ENCODE measurements at places on chromosomes 13 and 19.

GRCh38 chr13:75458696-75459422 lies 23.1 kb downstream of the TBC1D4 start:
- no peak for DNase-seq

GRCh38 chr13:84745051-84745551 lies 862.8 kb upstream of the SLITRK1 start:
- DNase-seq, result no peak

GRCh38 chr13:19589312-19589711 lies 28.0 kb upstream of the TPTE2 start:
- no peak for DNase-seq

DNA sequence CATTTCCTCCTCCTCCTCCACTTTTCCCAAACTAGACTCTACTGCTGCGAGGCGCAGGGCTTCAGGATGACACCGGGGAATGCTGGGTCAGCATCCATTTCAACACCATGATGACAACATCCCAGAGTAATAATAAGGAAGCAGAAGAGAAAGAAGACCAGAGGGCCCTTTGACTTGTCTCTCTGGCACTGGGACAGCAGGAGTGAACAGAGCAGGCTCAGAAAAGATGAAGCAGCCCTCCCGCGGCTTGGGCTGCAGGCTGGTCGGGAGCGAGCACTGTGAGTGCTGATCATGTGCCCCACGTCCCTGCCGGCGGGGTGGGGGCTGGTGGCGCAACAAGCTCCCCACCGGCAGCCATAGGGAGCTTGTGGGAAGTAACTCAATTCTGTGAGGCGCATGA lies 30.5 kb downstream of the RANBP3 start:
- DNase-seq, result no peak

DNA sequence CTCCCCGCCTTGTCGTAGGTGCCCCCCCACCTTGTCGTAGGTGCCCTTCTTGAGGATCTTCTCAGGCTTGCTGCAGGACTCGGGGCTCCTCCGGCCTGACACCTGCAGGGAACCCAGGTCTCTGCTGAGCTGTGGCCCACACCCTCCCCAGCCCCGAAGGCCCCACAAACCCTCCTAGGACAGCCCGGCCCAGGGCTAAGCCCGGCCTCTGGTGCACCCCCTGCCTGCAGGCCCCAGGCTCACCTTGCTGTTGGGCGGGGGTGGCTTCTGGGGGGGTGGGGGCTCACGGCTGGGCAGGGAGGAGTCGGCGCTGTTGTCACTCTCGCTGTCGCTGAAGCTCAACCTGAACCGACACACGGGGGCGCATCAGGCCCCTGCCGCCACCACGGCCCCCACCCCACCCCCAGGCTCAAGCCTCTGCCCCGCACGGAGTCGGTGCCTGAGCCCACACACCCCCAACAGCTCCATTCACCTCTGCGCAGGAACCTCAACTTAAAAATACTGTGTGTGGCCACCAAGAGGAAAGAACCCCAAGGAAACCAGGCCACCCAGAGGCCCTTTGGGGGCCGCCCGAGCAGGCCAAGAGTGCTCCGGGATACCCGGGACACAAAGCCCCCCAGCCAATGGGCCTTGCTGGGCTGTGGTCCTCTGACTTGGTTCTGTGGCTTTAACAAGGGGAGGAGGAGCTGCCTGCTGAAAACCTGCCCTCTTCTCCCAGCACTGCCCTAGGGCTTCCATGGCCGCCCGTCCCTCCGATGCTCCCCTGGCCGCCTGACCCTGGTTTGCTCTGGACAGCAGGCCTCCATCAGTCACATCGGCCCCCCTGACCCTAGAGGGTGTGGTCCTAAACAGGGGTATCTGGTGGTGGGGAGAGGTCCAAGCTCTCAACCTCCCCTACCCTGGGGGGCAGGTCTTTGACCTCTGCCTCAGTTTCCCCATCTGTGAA lies 65.8 kb downstream of the MLLT1 start:
- no peak for DNase-seq

- DNase-seq, result no peak
These were observed 36.6 kb downstream of the FOXO1 start for GRCh38 chr13:40629678-40630384.

DNA sequence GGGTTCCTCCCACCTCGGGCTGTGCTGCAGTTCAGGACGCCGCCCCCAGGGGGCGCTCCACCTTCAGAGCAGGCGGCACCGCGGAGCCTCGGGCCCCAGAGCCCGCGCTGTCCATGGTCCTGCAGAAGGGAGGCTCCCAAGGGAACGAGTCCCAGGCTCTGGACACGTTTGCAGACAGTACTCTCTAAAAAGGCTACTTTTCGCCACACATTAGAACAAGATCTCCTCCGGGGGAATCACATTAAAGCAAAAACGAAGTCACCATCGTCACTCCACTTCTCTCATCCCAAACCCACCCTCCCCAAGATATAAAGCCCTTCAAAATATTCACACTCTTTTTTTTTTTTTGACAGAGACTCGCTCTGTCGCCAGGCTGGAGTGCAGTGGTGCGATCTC lies 4.6 kb upstream of the SIGLEC10 start:
- peak; percentile 84 for DNase-seq

DNA sequence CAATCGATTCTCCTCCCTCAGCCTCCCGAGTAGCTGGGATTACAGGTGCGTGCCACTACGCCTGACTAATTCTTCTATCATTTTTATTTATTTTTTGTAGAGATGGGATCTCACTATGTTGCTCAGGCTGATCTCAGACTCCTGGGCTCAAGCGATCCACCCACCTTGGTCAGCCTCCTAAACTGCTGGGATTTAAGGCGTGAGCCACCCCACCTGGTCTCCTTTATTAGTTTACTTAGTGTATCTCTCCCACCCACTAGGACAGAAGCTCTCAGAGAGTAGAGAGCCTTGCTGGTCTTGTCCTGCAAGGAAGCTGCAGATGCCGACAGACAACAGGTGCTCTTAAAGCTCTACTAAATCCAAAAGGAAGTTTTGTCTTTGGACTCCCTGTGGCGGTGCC lies 2.5 kb upstream of the LRRC8E start:
- no peak for DNase-seq

GRCh38 chr13:49998714-49999624 lies 2.1 kb downstream of the TRIM13 start:
- no peak for DNase-seq

- DNase-seq, result no peak
These were observed 318.8 kb downstream of the SLITRK1 start for GRCh38 chr13:83563499-83563898.

DNA sequence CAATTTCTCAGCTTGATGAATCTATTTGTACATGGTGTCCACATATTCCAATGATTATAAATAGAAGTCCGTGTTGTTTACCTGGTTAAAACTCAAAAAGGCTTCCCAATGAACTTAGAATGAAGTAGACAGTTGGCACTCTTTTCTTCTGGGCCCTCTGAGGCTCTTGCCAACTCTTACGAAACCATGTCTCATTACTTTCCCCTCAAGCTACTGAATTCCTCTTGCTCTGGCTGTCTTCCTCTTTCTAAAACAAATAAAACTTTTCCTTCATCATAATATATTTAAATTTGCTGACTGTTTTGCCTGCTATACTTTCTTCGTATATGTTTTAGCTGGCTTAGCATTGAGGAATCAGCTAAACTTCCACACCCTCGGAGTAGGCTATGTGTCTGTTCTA lies 139.7 kb downstream of the SLITRK6 start:
- no peak for DNase-seq

- no peak for DNase-seq
These were observed 9.2 kb upstream of the WASF3 start for GRCh38 chr13:26548205-26548765.

DNA sequence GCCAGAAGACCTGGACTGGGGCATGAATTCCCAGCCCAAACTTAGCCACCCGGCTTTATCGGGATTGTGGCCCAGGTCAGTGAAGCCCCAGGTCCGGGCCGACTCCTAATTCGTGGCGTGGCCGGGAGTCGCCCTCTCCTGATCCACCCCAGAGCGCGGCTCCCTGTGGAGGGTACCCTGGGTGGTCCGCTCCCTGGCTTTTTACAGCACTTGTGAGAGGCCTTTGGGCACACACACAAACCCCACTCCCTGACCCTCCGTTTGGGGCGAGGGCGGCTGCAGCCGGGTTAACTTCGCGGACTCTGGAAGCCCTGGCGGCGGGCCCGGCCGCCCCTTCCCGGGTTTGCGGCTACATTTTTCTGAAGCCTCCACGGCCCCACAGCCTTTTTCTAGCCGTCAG lies 56.4 kb downstream of the ZNF568 start:
- no peak for DNase-seq

GRCh38 chr19:34256835-34257558 lies 2.6 kb downstream of the GARRE1 start:
- no peak for DNase-seq

DNA sequence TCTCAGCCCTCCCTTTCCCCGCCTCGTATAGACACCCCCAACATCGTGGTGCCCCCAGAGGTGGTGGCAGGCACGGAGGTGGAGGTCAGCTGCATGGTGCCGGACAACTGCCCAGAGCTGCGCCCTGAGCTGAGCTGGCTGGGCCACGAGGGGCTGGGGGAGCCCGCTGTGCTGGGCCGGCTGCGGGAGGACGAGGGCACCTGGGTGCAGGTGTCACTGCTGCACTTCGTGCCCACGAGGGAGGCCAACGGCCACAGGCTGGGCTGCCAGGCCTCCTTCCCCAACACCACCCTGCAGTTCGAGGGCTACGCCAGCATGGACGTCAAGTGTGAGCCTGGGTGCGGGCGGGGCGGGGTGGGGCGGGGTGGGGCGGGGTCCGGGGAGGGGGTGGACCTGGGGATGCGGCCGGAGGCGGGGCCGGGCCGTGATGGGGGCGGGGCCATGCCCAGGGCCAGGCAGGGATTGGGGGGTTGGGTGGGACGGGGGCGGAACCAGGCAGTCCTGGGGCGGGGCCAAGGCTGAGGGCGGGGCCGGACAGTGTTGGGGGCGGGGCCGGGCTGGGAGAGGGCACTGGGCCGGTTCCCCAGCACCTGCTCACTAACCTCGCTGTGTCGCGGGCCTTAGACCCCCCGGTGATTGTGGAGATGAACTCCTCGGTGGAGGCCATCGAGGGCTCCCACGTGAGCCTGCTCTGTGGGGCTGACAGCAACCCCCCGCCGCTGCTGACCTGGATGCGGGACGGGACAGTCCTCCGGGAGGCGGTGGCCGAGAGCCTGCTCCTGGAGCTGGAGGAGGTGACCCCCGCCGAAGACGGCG lies 7.8 kb downstream of the MAG start:
- no peak for DNase-seq

- no peak for DNase-seq
These were observed 1437.9 kb downstream of the EFNB2 start for GRCh38 chr13:105097521-105097920.

- DNase-seq, result no peak
These were observed 224.1 kb downstream of the FGF9 start for GRCh38 chr13:21894703-21895699.

DNA sequence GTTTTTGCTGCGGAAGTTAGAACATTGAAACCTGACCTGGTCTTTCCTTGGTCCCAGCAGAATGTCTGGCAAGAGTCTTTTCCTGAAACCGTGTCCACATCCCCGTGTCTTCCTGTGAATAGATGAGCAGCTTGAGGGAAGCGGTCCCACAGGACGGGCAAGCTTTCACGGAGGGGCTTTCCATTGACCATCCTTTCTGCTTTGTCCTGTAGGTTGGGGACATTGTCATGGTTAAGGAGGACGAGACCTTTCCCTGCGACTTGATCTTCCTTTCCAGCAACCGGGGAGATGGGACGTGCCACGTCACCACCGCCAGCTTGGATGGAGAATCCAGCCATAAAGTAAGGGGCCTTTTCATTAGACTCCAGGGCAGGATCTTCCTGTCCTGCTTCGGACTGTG lies 126.0 kb downstream of the ATP11A start:
- no peak for DNase-seq

- DNase-seq, result no peak
These were observed 75.6 kb upstream of the KLF5 start for GRCh38 chr13:72983085-72983768.

- DNase-seq, result no peak
These were observed 5.5 kb upstream of the ADGRE5 start for GRCh38 chr19:14375582-14376291.

DNA sequence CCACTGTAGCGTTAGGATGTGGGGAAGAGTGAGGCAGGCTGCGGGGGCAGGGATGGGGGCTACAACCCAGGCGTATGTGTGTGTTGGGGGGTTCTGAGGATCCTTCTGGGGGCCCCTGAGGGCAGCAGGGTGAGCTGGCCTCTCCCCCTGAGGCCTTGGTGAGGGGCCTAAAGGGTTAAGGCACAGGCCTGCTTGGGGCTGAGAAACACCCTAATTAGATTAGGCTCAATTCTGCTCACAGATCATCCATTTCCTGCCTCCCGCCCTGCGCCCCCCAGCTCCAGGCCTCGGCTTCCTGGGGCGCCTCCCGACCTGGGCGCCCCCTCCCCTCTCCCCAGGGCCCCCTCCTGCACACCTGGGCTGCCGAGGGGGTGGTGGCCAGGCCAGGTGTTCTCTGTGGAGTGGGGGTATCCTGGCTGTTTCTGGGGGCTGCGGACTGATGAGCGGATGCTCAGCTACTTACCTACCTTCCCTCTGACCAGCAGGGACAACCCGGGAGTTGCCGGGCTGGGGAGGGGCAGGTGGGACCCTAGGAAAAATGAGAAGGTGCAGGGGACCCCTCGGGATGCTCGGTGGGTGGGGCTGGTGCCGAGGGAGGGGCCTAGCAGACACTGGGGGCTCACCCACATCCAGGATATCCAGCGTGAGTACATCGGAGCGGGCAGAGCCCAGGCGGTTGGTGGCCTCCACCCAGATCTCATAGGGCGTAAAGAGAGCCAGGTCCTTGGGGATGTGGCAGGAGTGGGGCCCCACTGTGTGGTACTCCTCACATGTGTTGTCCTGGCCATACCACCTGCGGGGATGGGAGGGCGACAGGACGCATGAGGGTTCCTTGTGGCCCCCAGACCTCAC lies 8.6 kb downstream of the CRLF1 start:
- DNase-seq, result no peak

- DNase-seq, result no peak
These were observed 146.0 kb upstream of the GPC6 start for GRCh38 chr13:93080587-93080986.

DNA sequence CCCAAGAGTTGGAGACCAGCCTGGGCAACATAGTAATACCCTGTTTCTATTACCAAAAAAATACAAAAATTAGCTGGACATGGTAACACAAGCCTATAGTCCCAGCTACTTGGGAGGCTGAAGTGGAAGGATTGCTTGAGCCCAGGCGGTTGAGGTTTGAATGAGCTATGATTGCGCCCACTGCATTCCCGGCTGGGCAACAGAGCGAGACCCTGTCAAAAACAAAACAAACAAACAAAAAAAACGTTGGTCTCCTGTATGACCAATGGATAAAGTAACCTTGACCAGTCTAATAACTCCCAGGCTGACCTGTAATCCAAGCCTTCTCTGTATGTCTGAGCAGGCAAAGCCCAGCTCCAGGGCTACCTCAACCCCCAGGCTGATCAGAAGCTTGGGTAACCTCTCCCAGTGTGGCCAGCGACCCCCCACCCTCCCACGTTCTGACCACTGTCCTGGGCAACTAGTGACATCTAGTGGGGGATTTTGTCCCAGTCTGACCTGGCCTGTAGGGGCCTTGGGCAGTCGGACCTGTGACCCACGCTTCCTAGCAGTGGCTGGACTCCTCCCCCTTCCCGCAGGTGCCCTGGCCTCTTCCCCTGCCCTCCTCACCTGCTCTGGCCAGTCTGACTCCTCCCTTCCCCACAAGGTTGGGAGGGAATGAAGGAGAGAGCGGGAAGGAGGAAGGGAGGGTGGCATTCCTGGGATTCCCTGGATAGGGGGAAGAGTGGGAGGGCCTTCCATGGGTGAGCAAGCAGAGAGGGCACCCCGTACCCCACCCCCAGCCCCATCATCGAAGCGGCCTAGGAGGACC lies 1.0 kb upstream of the BCAM start:
- no peak for DNase-seq
